CD8-positive, alpha-beta T cell (primary cell): ENCODE measurements at places on chromosomes 3 and 15.

DNA sequence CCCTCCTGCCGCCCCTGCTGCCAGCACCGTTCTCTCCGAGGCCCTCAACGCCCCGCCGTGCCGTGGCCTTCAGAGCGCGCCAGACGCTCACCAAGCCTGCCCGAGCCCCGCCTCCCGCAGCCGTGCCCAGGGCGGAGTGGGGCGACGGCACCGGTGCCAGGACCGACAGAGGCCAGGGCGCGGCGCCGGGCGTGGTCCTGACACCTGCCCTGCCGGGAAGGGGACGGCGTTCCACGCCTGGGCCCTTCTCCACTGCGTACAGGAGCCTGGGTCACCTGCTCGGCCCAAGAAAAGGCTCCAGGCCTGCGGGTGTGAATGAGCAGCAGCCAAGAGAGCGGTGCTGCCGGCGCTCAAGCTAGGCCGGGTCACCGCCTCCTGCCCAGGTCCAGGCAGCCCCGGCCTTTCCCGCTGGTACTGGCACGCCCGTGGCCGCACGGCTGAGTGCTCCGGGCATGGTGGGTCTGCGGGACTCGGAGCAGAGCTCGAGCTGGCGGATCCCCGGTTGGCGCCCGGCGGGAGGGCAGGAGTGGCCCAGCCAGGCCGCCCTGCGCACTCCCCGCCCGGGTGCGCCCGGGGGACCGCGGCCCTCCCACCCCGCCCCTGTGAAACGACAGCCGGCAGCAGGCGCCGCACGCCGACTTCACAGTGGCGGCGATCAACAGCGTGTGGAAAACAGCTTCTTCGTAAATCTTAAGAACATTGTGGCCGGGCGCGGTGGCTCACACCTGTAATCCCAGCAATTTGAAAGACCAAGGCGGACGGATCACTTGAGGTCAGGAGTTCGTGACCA is 4.2 kb downstream of the OCA2 start:
- DNase-seq = no peak

DNA sequence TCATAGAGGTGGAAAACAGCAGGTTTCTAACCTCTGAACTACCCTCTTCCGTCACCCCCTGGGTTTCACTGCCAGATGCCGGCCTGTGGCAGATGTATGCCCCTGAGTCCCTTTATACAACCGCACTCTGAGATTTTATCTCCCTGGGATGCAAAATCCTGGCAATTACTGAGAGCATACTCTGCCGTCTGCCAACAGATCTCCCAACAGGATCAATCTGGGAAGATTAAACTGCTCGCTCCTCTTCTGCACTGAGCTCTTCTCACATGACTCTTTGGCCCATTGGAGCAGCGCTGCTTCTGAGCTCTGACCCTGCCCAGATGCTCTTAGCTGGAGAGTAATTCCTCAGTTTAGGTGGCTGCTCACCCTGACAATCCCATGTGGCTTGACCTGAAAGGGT is 133.2 kb downstream of the LIPC start:
- DNase-seq = no peak

- no peak for DNase-seq
These were observed 95.7 kb downstream of the LRRC3B start for GRCh38 chr3:26718315-26718714.

DNA sequence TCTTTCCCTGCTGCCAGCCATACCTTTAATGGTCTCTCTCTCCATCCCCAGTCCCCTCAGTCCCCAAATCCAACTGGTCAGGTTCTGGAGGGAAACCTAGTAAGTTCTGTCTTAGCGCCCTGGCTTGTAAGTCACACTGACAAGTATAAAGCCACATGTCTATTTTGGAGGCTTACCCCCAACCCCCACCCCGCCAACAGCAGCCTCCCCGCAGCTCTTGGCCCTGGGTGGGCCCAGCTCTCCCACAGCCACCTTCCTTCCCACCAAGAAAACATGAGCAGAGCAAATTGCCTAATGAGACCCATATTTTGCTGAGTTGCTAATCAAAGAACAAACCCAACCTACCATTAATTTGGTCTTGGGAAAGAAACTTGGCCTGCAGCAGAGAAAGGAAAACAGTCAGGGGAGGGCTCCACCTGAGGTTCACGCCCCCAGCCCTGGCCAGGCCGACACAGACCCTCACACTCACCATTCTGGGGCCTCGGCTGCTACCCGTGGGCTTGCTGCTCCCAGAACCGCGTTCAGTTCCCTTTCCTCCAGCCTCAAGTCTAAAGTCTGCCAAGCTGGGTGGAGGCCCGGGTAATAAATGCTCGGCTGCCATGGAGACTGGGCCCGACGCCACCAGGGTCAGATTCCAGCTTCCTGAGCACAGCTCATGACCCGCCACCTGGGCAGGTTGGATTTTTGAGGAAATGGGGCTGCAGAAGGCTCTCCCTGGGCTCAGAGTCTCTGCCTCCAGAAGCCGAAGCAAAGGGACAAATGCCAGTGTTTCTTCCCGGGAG is at the start of gene CALML4:
TSS of gene CALML4 (minus strand) at position 557 of the 782 bp plus-strand sequence. CDS start at position 472, 85 bp downstream.
- DNase-seq = no peak

DNA sequence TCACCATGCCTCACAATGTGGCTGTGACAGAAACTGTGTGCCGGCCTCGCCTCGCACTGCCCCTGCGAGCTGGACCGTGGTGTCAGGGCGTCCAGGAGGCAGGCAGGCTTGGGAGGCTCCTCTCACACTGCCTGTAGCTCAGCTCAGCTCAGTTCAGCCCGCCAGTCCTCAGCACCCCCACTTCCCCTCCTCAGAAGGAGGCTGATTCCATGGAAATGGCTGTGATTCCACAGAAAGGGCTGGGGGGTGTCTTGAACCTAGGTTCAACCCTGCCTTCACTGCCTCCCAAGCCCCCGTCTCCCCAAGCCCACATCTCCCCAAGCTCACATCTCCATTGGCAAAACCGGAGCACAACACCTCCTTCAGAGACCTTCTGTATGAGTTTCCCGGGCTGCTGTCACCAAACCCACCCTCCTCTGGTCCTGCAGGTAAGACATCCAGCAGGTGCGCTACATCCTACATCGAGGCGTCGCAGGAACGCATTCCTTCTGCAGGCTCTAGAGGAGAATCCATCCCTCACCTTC is 94.0 kb downstream of the OCA2 start:
- no peak for DNase-seq

- DNase-seq = no peak
These were observed 86.7 kb downstream of the RPLP1 start for GRCh38 chr15:69539345-69539744.

DNA sequence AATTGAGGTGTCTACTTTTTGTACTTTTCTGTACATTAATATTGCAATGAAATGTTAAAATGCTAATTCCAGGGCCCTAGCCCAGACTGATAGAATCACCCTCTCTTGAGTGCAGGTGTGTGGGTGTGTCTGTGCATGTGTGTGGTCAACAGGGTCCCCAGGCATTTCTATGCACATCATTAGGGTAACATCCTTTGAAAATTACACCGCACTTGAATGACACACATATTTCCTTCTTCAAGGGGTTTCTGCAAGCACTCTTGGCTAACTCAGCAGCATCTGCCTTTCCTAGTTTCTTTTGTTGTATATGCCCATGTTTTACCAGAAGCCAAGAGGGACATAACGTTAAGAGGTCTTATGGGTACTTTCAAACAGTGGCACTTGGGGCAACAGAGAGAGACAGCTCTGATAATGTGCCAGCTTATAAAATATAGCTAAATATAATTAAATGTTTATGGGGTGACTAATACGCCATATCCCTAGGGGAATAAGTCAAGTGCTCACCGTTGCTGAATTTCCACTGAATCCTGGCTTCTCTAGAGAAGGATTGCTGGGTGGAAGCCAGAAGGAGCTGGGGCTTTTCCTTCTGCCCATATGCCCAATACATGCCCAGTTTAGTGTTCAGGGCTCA is 54.5 kb upstream of the LRIG1 start:
- DNase-seq = no peak

DNA sequence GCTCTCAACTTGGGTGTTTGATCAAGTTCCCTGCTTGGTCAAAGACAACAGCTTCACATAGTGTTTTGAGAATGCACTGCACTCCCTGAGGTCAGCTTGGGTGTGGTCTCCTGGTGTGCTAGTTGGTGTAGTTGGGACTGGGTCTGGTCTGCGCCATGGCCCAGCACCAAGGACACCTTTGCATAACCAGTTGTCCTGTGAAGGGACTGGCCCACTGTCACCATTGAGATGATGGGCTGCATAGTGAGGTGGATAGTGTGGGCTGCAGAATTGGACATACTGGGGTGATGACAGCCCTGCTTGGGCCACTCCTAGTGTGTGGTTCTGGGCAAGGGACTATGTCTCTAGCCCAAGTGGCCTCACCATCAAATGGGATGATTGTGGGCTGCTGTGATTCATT is 9.5 kb downstream of the RPSA start:
- no peak for DNase-seq

- DNase-seq = no peak
These were observed 72.1 kb downstream of the TIGIT start for GRCh38 chr3:114365909-114366308.

GRCh38 chr15:27183201-27183600 is 212.2 kb downstream of the GABRG3 start:
- DNase-seq = no peak

DNA sequence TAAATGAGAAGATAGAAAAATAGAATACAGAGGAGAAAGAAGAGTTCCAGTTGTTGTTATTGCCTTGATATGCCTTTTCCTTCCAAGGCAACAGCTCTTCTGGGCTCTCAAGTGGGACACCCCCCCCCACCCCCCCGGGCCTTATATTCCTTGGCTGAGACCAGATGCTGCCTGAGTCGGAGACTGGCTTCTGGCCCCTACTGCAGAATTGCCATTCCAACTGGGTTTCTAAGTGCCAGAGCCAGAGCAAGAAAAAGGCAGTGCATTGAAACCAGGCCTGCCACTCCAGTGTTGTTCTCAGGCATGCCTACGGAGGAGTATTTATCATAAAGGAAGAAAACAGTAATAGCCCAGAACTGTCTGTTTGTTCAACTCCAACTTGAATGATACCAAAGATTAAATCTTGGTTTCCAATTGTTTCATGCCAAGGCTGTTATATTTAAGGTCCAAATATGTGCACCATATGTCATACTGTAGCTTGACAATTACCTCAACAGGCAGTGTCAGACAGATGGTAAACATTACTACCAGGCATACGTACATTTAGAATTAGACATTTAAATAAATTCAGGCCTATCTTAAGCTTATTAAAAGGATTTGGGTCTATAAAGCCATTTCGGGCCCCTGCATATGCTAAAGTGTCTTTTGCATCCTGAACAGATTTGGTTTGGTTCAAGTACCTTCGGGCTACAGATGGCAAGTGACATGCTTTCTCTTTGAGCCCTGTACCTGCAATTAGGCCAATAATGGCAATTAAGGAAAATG is 209.9 kb upstream of the SEMA6D start:
- DNase-seq = no peak

DNA sequence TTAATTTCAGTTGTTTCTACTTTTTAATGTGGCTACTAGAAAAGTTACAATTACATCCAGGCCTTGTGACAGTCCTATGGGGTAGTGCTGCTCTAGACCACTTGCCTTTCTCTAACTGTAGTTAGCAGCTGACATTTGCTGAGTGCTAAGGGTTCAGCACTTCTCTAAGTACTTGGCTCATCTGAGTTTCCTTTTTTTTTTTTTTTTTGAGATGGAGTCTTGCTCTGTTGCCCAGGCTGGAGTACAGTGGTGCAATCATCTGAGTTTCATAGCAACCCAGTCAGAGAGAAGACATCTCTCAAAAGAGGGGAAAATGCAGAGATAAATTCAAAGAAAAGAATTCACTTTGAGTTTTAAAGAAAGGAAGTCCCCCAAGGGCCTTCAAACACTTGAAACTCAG is 130.8 kb downstream of the MYLK start:
- no peak for DNase-seq

DNA sequence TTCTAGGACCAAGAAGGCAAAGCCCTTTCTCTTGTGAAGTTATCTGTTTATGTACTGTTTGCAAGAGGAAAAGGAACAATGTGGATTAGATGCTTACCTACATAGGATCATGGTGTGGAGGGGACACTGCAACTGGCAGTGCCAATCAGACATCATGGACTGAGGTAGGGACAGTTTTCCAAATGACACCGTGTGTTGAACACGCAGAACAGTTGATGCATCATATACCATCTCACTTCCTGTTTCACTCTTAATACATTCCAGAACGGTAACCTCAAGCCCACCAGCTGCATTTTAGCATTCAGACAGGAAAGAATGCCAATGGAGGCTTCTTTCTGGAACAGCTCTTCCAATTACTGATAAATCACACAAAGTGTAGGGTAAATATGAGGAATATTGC is 397.7 kb upstream of the LMCD1 start:
- DNase-seq = no peak

DNA sequence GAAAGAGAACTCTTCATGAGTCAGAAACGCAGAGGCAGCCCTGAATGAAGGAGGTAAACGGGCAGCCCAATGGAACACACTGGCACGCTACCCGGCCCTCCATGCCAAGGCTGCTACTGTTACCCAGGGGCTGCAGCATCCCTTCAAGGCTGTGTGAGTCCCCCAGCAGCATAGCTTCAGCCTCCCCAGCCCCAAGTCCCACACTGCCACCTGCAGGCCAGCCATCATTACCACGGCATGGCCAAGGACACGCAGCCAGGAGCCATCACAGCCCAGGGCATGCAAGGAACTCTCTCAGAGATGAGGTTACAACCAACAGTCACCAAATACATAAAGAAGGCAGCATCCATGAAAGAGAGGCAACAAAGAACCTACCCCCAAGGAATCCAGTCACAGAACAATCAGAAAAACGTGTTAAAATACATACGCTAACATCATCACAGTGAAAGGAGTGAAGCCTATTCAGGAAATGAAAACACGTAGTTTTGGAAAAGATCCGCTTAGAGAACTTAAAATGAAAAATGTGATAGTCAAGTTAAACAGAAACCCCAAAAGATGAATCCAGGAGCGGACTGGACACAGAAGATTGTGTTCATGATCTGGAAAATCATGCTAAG is 22.4 kb downstream of the PLA2G4F start:
- no peak for DNase-seq

DNA sequence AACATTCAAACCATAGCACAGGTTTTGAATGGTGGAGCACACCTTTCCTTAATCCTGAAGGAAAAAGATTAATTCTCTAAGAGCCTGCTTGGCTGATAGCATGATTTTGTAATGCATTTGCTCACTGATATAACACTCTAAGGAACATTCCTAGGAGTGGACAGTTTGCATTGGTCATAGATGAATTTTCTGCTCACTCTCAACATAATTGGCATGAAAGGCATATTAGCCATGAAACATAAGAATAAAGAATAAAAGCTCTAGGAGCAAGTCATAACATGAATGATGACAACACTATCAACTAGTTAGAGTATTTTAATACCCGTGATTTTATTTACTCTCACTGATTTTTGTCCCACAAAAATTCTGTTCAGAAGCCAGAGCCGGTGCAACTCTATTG is 34.3 kb upstream of the LRTM1 start:
- DNase-seq = no peak

GRCh38 chr3:107819656-107820055 is 271.2 kb downstream of the CD47 start:
- no peak for DNase-seq
